LNCaP clone FGC (cell line): ENCODE measurements at places on chromosomes 3 and 15.

GRCh38 chr15:77568973-77569728 is 63.6 kb downstream of the LINGO1 start:
- DNase-seq: no peak

DNA sequence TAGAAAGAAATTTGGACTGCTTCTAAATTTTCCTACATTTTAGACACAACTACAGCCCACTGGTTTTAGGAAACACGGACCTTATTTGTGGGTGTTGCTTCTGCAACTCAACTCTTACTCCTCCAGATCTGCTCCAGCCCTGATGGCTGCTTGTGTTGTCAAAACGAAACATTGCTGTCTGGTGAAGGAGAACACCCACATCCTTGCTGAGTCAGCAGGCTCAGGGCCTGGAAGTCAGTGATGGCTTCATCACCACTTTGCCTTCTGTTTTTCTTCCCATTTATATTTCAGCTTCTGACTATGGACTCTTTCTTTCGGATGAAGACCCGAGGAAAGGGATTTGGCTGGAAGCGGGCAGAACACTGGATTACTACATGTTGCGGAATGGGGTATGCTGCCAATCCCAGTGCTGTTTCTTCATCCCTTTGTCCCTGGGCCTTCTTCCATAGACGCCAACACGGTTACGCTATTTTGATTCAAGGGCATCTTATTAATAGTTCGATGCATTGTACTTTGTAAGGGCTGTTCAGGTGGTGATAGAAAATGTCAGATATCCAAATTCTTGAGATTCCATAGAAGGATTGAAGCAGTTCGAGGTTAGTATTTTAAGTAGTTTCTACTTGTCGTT is 392.6 kb upstream of the TPM1 start:
- DNase-seq: no peak

DNA sequence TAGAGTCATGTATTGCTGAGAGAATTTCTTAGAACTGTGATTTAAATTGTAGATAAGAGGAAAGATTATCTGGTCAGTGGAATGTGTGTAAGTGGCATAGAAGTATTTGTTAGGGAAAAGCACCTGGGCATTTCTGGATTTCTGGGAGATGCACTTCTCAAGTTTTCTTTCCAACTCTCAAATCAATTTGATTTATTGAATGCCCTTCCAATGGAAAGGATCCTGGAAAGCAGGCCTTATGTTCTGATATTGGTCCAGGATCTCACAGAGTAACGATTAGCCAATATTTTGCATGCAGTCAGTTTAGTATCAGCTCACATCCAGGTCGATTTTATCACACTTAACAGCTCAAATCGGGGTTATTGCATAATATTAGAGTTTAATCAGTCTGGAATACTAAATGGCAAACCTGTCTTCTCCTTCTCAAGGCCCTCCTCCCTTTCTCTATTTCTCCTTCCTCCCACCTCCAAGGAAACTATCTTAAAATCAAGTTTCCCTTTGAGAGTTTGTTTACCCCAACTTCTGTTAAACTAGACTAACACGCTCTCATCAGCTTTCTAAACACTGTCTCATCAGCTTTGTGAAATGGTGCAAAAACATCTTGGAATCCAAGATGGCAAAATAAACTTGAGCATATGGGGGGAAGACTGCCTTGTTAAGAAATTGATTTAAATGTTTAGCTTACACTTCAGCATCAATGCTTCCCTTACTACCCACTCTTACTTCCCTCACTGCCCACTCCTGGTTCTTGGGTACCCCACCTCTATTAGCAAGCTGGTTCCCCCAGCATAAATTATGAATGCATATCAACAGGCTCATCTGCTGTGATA is 9.5 kb downstream of the SOX2 start:
- DNase-seq: no peak

DNA sequence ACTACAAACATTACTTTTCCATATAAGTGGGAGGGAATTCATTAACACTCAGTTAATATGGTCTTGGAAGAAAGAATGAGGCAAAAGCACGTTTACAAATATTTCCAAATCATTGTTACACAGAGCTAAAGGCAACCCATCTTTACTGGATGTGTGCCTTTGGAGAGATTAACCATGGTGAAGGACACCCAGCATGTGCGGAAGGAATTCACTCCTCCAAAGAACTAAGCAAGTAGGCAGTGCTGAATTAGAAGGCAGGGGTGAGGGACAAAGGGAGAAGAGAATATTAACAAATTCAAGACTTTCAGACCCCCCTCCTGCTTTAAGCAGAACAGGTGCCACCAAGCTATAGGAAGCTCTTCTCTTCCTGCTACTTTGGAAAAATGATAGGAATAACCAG is 10.1 kb downstream of the ARPP21 start:
- DNase-seq: no peak

- DNase-seq: no peak
Measured at GRCh38 chr15:26017665-26018064, 154.5 kb upstream of the ATP10A start.

DNA sequence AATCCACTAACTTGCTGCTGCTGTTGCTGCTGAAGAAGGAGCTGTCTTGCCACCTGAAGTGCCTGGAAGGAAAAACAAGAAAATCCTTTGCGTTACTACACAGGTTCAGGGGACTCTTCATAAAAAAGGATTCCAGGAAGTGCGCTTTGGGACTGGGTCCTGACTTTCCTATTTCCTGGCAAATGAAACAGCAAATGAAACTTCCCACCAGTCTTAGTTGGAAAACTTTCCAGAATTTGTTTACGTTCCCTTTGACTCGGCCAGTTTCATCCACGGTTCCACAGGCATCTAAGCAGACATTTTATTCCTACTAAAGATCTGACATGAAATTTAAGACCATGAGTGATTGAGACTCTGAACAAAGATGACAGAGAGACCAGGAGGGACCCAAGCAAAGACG is 471.0 kb downstream of the FOXP1 start:
- no peak for DNase-seq

- no peak for DNase-seq
Measured at GRCh38 chr15:77225088-77225487, 154.2 kb upstream of the TSPAN3 start.
